IPS DF 6.9 (cell line): ENCODE measurements at places on chromosomes 7 and 10.
A peak's percentile ranks its signal among the peaks of the same experiment; 100 is the strongest.

- no peak for DNase-seq
These were observed 45.6 kb downstream of the AP3M1 start for GRCh38 chr10:74104996-74105395.

GRCh38 chr7:1151653-1152425, 8.2 kb downstream of the ZFAND2A start:
- DNase-seq: no peak

DNA sequence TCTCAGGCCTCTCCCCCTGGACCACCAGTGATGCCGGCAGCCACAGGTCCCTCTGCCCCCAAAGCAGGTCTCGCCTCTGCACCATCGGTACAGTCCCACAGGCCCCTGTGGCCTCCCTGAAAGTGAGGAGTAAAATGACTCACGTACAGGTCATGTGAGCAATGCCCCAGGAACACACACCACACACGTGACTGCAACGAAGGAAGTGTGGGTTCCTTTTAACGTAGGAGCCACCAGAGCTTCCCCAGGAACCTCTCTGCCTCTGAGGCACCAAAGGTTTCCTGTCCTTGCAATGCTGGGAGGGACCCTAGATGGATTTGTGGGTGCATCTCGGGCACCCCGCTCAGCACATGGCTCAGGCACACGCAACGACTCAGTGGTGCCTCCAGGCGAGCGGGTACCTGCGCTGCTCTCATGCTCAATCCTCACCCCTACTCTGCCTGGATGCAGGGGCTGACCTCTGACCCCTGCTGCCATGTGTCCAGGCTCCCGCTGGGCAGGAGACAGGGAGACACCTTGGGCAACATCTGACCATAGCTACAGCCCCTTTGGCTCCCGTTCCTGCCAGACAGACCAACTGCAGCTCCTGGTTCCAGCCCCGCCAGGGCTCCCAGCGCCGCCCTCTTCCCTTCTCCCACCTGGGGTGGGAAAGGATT, 120.7 kb downstream of the PRKAG2 start:
- DNase-seq: no peak

DNA sequence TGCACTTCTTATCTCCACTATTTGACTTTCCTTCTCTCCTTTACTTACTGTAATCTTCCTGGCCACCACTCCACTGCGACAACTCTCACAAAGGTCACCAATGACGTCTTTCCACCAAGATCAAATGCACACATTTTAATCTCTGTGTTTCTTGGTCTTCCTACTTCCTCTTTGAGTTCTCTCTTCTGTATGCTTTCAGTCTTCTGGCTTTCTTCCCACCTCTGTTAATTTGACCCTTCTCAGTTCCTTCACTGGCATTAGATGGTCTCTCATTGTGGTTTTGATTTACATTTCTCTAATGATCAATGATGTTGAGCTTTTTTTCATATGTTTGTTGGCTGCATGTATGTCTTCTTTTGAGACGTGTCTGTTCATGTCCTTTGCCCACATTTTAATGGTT, 31.9 kb downstream of the FAM107B start:
- no peak for DNase-seq

GRCh38 chr10:100470367-100470766, 7.6 kb downstream of the WNT8B start:
- DNase-seq: no peak

DNA sequence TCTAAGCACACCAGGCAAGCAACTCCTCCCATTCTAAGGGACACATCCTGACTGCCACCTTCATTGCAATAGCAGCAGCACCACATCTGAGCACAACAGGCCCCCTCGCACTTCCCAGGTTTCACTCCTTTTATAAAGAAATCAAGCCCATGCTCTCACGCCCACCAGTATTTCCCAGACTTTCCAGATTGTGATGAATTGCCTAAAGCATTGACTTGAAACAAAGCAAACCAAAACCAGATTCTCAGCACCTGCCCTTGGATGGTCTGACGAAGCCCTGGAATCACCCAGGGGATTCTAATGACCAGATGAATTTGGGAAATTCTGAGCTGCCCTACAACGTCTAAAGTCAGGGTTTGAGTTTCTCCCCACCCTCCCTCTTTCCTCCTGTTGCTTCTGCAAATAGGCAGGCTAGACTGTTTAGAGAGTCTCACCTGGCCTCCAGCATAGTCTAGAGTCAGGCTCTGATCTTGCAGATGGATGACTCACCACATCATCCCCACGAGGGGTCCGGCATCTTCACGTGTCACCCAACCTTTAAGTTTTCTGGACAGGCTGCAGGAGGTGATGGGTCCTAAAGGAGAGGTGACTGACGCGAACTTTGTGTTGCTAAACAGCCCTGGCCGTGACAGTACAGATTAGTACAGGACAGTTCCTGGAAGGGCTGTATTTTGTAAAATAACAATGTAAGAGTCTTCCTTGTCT, 198.0 kb downstream of the SKIDA1 start:
- no peak for DNase-seq

GRCh38 chr10:22712211-22712955, 2.0 kb downstream of the PIP4K2A start:
- no peak for DNase-seq

DNA sequence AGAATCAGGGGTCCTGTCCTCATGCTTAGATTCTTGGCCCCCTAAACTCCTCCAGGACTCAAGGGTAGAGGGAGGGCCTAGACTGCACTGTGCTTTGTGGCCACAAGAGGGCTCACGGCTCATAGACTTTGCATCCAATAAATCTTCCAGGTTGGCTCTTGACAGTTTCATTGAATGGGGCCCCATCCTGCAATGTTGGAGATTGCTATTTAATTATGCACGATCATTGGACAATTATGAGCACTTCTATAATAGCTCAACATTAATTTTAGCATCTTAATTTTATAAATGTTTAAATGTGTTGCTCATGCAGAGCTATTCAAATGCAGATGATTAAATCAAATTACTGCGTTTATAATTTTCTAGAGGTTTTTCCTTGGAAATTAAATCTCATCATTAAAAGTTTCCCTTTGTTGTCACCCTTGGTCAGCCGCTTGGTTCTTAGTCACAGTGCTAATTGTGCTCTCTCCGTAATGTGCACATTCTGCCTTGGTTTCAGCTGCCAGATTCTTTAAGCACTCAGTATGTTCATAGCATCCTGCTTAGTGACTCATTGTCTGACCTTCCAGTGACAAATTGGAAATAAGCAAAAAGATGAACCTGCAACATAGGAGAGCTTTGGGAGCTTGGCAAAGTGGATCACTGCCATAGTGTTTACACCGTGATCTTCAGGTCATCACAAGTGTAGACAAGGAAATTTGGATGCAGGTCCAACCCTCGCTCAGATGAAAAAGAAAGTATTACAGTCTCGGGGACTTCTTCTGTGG, 33.4 kb upstream of the PLPP4 start:
- DNase-seq: no peak

- no peak for DNase-seq
These were observed 196.7 kb downstream of the PRKG1 start for GRCh38 chr10:51270936-51271530.

GRCh38 chr7:110590415-110590814, 500.5 kb upstream of the LRRN3 start:
- DNase-seq: peak; percentile 18
